ENCODE measurements at places on chromosomes 2 and 18.

DNA sequence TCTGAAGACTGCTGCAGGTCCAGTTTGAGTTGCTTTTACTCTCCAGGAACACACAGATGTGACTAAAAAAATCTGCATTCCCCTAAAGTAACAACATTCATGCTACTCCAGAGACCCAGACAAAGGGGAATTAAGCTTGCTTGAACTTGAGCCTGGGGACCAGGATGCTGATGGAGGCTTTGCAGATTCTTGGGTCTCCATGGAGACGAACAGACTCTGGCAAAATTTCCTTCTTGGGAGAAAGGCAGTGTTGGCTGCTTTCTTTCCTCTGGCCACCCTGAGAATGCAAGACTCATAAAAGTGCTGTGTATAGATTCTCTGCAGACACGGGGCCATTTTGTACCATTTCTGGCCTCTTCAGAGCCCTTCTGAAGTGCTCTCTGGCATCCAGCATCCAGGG, 112.0 kb downstream of the ACTR3 start:
- DNase-seq = no peak

- DNase-seq = no peak
Observed at GRCh38 chr18:48161911-48162698, 231.6 kb upstream of the SMAD2 start.

DNA sequence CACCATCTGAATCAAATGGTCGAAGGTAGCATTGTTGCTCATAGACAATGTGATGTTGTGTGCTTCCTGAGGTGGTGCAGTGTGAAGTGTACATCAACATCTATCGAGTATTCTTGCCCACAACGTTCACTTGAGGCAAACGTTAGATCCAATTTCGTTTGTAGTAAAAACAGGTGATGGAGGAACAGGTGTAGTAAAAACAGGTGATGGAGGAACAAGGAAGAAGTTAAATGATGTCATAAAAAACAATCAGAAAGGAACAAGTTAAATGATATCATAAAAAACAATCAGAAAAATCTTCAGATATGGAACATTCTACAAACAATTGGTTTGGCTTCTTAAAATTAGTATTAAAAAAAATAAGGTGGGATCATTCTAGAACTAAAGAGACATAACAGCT, 11.3 kb downstream of the WDR7 start:
- DNase-seq = no peak

GRCh38 chr2:227724394-227725039, at the start of gene SCYGR6:
SCYGR6 (minus strand) TSS chr2:227724757; CDS start chr2:227724757, 0 bp downstream.
- DNase-seq = no peak

DNA sequence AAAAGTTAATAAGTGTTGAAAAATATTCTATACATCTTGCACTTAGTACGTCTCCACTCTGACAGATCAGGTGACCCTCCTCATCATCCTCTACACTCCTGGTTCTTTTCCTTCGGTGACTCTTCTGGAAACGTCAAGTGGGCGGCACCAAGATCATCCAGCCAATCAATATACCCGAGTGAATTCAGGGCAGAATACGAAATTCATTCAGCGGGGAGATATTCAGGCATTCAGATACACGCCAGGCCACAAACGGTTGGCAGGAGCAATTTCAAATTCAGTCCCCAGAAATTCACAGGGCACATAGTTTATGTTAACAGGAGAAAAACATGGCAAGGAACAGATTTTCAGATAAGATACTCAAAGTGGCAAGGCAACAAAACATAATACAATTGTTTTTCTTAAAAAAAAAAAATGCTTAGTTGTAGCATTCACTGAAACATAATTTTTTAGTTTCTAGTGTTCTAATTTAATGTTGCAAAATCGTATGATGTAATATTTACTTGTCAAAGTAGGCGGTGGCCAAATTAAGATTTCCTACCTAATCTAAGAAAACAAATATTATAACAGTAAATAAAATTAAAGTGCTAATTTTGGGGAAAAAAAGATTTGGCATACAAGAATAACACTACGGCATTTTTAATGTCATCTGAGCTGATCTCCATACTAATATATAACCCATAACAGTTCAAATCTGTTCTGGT, 4.2 kb downstream of the CLK1 start:
- no peak for DNase-seq

GRCh38 chr18:71027531-71027930, 738.7 kb downstream of the SOCS6 start:
- DNase-seq = no peak

GRCh38 chr2:41936771-41937463, 110.9 kb upstream of the PKDCC start:
- no peak for DNase-seq

DNA sequence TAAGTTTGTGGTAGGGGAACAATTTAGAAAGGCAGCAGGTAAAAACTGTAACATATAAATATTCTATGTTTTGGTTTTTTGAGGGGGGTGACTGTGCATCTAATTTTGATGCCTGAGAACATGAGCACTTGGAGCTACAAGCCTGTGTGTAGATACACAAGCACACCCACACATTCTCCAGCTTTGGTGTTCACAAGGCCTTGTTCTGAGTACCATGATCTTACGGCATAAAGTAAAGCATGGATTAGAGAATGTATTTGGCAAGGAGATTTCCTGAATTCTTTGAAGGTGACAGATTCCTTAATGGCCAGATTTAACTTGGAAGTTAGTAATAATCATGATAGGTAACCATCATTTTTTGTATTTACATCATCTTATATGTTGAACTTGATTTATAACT, 42.7 kb downstream of the MAP3K20 start:
- no peak for DNase-seq

- DNase-seq = no peak
Observed at GRCh38 chr18:76687304-76687962, 134.9 kb upstream of the ZNF236 start.

- DNase-seq = no peak
Observed at GRCh38 chr18:55093295-55093694, 134.0 kb upstream of the CCDC68 start.
